ENCODE measurements at places on chromosomes 16 and 17.

- no peak for DNase-seq
Measured at GRCh38 chr16:89002851-89003830, 26.1 kb upstream of the CBFA2T3 start.

DNA sequence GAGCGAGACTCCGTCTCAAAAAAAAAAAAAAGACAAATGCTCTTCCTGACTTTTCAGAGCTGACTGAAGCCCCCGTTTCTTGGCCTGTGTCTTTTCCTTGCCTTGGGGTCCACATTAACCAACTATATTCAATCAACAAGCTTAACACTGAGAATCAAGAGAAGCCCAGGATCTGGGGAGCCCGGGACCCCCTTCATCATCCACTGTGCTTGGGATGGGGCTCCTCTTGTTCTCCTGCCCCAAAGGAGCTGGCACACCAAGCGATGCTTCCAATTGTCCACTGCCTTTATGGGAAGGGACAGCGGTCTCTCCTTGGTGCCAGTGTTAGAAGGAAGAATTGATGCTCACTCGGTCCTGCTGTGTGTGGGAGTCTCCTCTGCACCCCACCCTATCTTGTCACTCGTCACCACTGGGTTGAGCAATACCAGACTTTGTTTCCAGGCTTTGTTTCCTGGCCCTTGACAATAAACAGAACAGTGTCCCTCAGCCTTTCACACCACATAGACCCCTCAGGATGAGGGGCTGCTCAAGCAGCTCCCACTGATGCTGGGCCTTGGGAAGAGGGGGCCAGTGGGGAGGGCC lies 146.7 kb downstream of the KCNJ12 start:
- no peak for DNase-seq

DNA sequence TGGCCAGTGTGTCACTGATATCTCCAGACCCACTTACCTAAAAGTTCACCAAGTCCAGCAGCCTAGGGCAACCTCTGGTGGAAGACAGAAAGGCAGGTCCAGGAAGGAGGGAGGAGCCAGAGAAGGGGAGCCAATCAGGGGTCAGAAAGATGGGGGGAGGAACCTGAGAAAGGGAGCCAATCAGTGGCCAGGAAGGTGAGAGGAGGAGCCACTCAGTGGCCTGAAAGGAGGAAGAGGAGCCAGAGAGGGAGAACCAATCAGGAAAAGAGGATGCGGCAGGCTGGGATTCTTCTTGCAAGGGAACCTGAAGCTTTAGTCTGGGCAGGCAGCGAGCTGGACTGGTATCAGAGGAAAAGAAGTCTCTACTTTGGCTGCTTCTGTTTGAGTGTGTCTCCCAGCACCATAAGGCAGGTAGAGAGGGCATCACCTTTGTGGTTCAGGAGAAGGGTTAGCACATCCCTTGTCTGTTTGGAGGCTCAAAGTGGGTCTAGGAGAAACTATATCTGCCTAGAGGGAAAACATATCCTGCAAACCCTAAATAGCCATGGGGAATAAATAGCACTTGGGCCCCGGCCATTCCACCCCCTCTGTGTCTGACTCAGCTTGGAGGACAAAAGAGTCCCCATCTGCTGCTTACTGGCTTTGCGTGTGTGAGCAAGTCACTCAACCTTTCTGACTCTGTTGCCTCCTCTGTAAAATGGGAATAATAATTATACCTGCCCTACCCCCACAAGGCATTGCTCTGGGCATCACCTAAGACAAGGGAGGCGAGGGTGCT lies 43.4 kb upstream of the CRHR1 start:
- no peak for DNase-seq

GRCh38 chr16:59459806-59460205 lies 725.7 kb upstream of the GOT2 start:
- DNase-seq, result no peak

DNA sequence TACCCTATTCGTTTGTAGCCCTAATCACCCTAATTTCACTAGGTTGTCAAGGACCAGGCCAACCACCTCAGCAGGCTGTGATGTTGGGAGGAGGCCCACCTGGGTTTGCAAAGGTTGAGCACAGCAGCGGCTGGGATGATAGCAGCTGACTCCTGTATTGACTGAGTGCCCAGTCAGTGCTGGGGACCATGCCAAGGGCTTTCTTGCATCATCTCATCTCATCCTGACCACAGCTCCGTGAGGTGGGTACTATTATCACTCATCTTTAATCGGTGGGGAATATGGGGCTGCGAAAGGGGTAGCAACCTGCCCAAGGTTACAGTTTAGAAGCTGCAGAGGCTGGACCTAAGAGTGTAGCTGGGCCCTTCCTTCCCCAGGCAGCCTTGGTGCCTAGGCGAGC lies 11.7 kb downstream of the ATPAF2 start:
- DNase-seq, result no peak

- no peak for DNase-seq
Measured at GRCh38 chr17:72477491-72477890, 356.7 kb downstream of the SOX9 start.

DNA sequence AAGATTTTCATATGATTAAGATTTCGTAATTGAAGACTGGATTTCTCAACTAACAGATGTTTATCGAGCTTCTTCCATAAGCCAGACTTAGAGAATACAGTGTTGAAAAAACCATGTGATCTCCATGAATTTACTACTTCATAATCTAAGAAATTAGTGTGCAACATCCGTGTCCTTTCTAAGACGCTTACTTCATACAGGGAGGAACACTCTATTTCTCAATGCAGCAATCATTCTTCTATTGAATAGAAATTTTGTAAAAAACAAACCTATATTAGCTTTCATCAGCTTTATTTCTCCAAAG lies 946.3 kb downstream of the KCNJ2 start:
- no peak for DNase-seq

DNA sequence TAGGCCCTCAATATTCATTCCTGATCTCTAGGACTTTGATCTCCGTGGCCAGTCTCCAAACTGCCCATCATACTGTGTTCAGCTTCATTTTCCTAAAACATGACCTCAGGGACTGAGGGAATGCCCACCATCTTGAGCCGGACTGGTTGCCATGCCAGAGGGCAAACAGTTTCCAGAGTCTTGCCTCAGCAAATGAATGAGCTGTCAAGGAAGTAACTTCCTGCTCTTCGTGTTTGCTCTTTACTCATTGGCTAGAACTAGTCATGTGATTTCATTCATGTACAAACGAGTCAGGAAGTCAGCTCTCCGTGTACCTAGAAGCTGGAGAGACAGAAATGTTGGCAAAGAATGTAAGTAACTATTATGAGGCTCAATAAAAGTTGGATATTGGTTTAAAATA lies 50.2 kb downstream of the ANKFN1 start:
- no peak for DNase-seq

DNA sequence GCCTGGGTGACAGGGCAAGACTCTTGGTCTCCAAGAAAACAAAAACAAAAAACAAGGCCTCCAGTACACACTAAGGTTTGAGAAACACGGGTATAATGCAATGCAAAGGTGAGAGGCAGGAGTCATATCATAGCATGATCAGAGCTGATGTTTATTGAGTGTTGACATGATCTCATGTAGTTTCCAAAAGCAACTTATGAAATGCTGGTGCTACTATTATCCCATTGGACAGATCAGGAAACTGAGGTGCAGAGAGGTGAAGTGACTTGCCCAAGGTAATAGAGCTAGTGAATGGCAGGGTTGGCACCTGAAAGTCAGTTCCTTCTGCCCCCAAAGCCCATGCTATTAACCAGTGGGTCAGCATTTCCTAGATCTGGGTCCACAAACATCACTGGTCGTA lies 3.1 kb upstream of the NPIPB7 start:
- no peak for DNase-seq

DNA sequence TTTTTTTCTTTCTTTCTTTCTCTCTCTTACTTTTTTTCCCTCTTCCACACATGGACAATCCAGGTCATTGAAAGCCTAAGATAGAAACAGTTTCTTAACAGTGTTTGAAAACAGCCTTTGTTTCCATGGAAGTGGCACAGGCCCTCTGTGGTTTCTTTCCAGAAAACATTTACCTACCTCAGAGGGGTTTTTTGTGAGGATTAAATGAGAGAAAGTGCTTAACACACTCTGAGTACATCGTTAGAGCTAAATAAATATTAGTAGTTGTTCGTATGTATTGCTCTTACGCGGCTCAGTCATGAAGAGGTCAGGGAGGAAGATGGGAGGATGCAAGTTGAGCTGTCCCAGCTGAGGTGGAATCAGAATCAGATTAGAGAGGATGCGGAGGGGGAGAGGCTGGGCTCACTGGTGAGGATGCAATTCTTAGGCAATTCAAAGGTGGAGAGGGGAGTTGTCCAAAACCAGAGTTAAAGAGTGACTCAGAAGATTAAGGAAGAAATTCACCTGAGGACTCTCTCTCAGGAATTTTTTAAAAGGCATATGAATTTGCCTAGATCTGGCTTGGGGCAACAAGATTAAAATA lies 345.4 kb downstream of the PMP22 start:
- no peak for DNase-seq

GRCh38 chr16:3173892-3174617 lies 13.9 kb upstream of the OR1F1 start:
- DNase-seq, result no peak

DNA sequence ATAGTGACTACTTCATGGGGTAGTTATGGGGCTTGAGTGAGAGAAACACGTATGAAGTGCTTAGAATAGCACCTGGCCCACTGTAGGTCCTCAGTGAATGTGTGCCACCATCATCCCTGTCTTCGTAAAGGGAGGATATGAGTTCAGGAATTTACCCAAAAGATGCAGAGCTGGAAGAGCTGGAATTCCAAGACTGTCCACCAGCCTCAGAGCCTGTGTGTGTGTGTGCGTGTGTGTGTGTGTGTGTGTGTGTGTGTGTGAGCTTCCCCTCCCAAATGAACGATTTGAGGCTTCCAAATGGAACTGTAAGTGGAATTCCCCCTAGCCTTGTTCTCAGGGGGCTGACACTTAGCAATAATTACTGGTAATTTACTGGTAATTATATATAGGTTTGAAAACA lies 27.3 kb downstream of the WFDC1 start:
- no peak for DNase-seq

- DNase-seq, result no peak
Measured at GRCh38 chr17:5035315-5035714, at the start of gene SLC52A1. SLC52A1 (minus strand) TSS chr17:5035426; CDS start chr17:5034606, 820 bp downstream.

DNA sequence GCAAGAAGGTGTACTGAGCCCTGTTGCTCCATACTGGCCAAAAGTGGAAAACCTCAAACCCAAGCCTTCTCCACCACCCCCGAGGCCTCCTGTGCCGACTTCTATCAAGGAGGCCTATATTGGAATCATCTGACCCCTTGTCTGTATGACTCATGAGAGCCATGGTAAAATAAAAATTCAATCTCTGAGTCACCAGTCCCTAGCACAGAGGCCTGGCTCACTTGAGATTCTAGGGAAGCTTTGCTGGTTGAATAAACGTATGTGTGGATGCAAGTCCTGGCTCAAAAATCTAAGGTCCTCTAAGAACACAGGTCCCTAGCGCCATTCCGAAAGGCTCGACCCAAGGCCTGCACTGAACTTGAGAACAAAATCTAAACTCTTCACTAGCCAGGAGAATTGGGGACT lies 15.0 kb downstream of the NSMCE1 start:
- no peak for DNase-seq

DNA sequence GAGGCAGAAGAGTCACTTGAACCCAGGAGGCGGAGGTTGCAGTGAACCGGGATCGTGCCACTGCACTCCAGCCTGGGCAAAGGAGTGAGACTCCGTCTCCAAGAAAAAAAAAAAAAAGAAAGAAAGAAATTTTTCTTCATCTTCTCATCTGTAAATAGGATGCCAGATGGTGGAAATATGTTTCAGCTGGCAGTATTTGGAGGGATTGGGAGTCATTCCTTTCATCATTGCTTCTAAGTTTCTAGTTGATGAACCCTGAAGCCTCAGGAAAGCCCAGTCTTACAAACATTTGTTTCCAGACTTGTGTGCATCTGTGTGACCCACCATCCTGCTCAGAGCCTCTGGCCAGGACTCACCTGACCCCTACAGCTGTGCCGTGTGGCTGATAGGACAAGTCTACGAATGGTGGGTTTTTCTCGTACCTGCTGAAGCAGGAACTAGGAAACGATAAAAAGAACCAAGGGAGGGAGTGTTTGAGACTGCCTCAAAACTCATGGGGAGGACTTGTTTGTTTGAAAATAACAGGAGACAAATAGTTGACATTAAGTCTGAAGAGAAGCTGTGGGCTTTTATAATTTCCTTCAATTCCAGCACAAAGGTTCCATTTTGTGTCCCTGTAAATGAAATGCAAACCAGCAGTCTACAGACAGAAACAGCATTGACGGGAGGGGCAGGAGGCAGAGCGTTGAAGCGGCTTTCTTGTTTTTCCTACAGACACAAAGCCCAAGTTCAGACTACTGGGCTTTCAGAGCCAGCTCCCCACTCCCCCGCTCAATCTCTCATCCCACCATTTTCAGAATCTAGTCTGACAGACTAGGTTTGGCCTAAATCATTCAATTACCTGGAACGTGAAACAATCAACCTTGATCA lies 24.9 kb downstream of the CDRT4 start:
- DNase-seq, result no peak

- no peak for DNase-seq
Measured at GRCh38 chr16:21302898-21303528, 24.9 kb upstream of the CRYM start.

- no peak for DNase-seq
Measured at GRCh38 chr17:69773081-69773480, 301.9 kb upstream of the KCNJ16 start.

GRCh38 chr17:7292729-7293128 lies 1.7 kb downstream of the YBX2 start:
- DNase-seq, result no peak

DNA sequence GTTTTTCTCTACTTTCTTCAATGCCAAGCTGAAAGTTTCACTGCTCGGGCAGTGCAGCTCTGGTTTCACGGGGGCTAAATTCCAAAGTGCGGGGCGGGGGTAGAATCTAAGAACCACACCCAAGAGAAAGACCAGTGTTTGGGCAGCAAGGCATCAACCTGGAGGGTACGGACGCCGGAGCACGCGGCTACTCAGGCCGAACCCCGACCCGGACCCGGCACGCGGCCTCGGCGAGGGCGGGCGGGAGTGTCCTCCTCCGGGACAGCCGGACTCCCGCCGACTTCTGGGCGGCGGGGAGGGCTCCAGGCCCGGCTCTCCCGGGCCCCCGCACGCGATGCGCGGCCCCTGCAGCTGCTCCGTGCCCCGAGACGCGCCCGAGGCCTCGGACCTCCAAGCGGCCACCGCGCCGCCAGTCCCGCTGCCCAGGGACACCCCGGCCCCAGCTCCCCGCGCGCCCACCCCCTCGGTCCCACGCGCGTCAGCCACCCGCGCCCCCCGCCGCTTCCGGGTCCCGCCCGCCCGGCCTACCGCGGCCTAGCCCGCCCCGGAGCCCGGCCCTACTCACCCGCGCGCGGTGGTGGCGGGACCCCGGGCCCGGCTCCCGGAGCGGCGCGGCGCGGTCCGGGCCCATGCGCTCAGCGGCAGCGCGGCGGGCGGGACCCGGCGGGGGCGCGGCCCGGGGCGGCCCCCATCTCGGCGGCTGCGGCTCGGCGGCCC lies 561 bp downstream of the AXIN1 start:
- peak; percentile 80 for DNase-seq

Measured in activated effector memory CD4-positive, alpha-beta T cell treated with anti-CD3 and anti-CD28 coated beads, Interleukin-2, amount 50 U/mL, for 16 hours (primary cell).